ENCODE measurements at places on chromosomes 13 and 19.

DNA sequence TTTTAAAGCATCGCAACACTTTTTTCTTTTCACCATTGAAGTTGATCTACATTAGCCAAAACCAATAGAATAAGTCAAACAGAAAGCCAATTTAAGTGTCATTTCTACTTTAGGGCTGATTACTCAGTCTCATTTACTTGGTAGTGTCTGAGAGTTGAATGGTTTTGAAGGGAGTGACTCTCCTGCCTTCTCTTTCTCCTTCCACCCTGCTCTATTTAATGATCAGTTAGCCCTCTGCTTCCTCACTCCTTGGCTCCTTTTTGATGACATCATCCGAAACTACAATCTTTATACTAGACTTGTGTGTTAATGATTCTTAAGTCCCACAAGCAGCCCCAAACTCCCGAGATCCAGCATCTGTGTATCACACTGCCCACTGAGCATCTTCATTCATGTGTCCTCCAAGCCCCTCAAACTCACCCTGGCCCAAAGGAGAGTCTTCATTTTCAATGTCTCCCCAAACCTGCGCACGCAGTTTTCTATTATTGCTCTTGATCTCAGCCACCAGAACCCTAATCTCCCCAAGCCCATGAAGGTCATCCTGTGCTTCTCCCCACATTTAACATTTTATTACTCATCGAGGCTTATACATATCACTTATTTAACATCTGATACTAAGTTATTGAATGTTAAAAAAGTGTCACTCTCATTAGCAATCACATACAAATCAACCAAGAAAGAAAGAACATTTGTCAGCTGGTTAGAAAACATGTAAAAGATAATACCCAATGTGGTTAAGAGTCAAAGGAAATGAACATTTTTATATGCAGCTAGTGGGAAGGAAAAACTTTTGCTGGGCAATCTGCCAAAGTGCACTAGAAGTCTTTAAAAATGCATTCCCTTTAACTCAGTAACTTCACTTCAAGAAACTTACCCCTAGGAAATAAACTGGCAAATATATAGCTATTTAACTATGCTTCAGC is 32.2 kb upstream of the ARGLU1 start:
- no peak for DNase-seq

DNA sequence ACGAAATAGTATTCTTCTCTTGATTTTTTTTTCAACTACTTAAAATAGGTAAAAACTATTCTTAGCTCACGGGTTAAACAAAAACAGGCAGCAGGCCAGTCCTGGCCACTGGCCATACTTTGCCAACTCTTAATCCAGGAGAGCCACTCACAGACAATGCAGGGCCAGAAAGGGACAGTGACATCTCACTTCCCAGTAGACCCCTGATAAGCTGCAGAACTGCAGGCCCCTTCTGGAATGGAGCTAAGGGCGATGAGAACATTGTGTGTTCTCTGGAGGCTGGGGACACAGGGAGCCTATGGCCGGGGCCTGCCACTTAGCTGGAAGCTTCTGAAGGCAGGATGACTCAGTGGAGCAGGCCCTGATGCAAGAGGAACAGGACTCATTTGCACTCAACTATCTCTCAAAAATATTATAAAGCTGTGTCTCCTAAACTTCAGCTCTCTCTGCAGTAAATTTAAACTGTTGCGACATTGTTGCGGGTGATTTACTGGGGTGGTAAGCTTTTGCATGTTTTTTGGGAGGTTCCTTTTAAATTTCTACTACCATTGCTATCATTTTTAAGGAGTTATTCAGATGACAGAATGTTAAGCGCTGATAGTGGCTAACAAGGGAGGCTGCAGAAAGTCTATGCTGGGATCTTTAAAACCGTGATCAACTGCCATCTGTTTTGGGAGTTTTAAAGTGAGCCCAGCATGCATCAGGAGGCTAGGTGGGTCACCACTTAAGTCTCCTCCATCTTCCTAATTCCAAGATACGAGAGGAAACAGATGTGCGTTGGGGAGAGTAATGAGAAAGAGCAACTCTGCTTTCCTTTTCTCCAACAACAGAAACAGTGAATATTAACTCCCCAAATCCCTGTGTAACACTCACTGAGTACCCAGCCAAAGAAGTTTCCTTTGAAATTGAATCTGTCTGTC is 33.2 kb upstream of the KATNAL1 start:
- DNase-seq: no peak

- DNase-seq: peak; percentile 46
These were observed 7.2 kb downstream of the PLEKHF1 start for GRCh38 chr19:29672319-29672932.

- peak; percentile 86 for DNase-seq
These were observed 4.7 kb upstream of the PRMT1 start for GRCh38 chr19:49672131-49672919.

- DNase-seq: no peak
These were observed 4.4 kb downstream of the PRDX2 start for GRCh38 chr19:12797141-12797587.

DNA sequence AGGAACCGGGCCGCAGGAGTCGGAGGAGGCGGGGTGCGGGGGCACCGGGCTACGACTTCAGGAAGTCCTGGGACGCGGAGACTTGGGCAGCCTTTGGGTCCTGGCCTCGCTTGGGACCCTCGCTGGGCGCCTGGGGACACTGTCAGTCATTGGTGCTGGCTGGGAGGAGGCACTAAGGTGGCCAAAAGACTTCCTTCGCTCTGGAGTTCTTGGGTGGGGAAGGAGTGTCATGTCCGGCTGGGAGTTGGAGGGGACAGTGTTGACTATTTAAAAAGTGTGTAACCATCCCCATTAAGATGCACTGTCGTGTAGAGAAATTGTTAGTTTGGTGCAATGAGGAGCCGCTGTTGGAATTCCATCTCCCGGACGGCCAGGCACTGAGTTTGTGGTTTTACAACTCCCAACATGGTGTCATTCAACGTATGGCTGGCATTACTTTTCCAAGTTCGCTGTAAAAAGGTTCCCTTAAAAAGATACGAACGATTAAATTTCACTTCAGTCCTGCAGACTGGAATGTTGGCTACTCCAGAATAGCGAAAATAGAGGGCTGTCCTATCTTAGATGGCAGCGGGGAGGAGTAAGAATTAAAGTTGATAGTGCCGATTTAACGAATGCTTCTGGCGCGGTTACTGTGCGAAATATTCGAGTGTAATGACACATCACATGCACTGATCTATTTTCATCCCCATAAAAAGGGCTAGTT is 776 bp downstream of the DNAJC3 start:
- DNase-seq: no peak

Data from activated T-cell treated with anti-CD3 and anti-CD28 coated beads, Interleukin-2, amount 50 U/mL, for 48 hours (primary cell).